ENCODE measurements at places on chromosomes 13 and 19.

DNA sequence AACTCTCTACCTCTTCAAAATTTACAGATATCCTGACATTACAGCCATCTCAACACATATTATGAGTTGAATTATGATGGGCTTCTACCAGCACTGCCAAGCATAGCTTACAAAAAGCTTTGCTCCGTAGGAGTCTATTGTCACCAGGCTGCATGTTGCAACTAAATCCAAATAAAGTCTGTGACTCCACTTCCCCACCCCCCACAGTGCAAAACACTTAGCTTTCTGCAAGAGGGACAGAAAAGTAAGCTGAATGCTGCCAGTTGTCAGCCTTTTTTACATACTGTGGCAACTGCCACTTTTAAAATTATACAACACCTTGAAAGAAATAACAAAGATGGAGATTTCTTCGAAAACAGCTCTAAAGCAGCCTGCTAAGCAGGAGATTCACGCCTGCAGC, 189.1 kb downstream of the FGF14 start:
- no peak for DNase-seq

GRCh38 chr19:3109491-3109890, 15.3 kb downstream of the GNA11 start:
- no peak for DNase-seq

GRCh38 chr19:7400815-7401214, 52.1 kb downstream of the ARHGEF18 start:
- no peak for DNase-seq

GRCh38 chr19:53177986-53178385, 15.2 kb downstream of the ZNF665 start:
- no peak for DNase-seq

DNA sequence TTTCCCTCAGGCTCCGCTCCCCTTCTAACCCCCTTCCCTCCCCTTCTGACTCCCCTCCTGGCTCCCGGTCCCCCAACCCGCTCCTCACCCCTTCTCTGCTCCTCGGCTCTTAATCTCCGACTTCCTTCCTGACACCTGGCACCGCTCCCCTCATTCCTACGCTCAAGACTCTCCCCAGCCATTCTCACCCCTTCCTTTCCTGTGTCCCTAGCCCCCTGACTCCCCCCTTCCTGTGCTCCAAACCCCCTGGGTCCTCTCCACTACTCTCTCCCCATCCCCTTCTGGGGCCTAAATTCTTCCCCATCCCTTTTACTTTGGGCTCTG, 658 bp downstream of the CLPP start:
- DNase-seq = no peak

- DNase-seq = no peak
These were observed 22.3 kb upstream of the DOCK9 start for GRCh38 chr13:99000137-99000536.

GRCh38 chr19:41870401-41870873, 6.6 kb upstream of the CD79A start:
- DNase-seq = no peak

DNA sequence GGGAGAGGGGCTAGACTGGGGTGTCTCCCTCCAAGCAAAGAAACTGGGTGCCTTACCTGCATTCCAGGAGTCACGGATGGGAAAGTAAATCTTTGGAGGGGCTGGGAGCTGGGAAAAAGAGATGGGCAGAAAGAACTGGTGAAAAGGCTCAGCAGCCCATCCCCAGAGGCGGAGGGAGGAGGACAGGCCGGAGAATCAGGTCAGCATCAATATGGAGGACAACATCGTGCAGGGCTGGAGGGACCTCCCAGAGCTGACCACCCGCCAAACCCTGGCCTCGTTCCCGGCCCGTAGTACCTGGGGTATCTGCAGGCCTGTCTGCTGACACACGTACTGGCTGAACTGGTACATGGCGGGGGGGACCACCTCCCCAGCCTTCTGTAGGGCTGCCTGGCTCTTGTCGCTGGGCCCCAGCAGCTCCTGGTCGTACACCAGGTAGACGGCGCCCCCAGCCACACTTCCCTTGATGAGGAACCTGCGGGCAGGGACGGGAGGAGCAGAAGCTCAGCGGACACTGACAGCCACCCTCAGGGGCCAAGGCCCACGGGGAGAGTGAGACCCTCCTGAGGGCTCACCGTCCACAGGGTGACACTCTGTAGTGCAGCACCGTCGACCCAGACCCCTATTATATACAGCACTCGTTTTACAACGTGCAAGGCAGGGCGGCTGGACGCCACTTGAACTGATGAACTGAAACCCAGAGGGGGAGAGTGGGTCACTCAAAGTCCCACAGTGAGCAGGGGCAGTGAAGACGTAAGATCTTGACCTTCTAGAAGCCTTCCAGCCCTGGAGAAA, 830 bp downstream of the MICOS13 start:
- DNase-seq = no peak

DNA sequence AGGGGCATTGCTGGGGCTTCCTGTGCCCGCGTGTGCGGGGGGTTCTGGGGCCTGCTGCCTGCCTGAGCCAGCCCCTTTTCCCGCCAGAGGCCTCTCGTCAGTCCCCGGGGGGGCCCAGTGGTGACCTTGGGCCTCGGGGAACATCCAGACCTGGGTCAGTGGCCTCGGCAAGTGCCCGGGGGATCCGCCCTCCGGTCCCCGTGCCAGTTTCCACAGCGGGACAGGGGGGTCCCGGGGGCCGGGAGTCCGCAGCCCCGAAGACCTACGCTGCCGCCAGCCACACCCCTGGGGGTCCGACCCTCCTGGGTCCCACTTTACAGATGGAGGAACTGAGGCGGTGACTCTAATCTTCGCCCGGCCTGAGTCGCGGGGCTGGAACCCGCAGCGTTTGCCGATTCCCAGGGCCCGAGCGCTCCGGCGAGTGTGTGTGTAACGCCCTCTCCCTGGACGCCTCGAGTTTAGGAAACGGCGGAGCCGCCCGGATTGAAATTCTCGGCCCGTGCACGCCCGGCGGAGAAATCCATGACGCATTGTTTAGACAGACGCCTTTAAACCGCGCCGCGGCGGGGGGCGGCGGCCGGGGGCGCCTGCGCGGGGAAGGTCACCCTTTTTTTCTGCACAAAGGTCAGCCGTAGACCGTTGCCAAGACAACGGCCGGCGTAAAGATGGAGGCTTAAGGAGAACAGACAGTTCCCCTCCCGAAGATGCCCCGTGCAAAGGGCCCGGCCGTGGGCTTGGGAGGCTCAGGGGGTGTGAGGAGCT, 39.3 kb downstream of the EFNA2 start:
- DNase-seq = no peak

GRCh38 chr19:38795549-38795948, 6.5 kb downstream of the LGALS7B start:
- DNase-seq = no peak

Measured in stimulated activated CD4-positive, alpha-beta T cell treated with anti-CD3 and anti-CD28 coated beads, Interleukin-1b, Interleukin-23, amount 100 ng/mL, for 1 hour (primary cell).